ENCODE measurements at places on chromosomes 6 and 20. TPM values are rescaled to one million over a fixed set of nuclear protein-coding genes. Genes with fewer than 3 reads are reported as not detected.

DNA sequence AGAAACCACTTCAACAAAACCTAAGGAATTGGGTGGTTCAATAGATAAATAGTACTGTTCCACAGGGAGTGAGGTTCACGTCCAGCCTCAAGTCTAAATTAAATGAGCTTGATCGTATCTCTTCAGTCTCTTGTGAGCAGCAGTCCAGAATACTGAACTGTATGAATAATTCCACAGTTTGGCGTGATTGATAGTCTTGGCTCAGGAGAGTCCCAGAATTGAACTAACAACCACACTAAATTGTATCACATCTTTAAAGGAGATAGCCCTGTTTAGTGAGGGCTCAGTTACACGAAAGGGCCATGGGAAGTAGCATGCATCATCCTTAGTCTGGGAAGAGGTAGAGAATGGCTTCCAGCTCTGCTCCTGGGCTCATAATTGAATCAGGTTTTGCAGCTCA lies 224.6 kb downstream of the PACRG start:
- no peaks in the 10 kb centered on the region for H3K4me1 ChIP-seq
- no peaks in the 10 kb centered on the region for H3K36me3 ChIP-seq
- H3K27ac ChIP-seq, result no peak overlapping the region
- no peak for DNase-seq

GRCh38 chr20:31573555-31574321 lies 31.4 kb upstream of the ID1 start:
- H3K36me3 ChIP-seq, result peaks cover 2% of the 10 kb centered on the region
- DNase-seq, result no peak
- peak overlapping the region; percentile 68 for H3K4me3 ChIP-seq
- peaks cover 53% of the 10 kb centered on the region for H3K4me1 ChIP-seq

DNA sequence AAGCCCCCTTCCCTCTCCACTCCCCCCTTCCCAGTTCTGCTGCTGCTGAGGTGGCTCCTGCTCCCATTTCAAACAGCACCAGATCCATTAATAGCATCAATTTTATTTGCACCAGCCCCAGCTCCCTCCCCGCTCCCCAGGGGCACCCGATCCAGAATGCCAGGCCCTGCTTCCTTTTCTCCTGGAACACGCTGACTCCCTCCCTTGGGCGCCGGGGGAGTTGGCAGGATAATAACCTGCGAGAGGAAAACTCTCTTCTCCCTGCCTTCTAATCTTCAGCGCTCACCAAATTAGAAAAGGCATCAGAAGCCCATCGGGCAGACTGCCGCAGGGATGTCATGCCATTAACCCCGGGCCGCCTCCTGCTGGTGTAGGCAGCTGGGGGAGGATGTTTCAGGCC lies 77.8 kb downstream of the NCR2 start:
- H3K27ac ChIP-seq, result no peak overlapping the region
- peaks cover 32% of the 10 kb centered on the region for H3K4me1 ChIP-seq
- DNase-seq, result no peak
- H3K36me3 ChIP-seq, result no peaks in the 10 kb centered on the region
- H3K4me3 ChIP-seq, result no peak overlapping the region

DNA sequence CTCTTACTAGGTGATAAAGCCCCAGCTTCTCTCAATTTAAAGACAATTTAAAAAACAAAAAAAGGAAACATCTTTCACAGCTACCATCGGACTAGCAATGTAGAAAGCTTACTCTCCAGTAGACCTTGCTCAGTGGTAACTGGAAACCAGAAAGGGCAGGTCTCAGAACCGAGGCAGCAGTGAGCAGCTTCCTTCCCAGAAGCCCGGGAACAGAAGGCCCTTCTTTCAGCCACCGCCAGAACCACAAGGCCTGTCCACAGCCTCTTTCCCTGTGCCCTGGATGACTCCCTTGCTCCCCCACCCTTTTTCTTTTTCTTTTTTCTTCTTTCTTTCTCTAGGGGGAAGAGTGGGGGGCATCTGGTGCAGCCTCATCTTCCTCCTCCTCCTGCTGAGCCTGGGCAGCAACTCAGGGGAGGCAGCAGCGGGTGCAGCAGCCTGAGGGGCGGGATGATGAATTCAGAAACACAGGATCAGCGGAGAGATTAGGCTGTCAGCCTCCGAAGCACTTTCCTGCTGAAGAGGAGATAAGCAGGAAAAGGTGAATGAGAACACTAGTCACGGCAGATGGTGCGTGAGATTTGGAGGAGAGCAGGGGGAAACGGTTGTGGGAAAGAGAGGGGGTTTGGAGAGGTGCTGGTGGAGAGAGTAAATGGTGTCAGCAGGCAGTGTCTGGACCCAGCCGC lies 158.5 kb downstream of the ID4 start:
- H3K36me3 ChIP-seq, result no peaks in the 10 kb centered on the region
- peaks cover 41% of the 10 kb centered on the region for H3K27me3 ChIP-seq
- no peak for DNase-seq
- H3K27ac ChIP-seq, result no peak overlapping the region

DNA sequence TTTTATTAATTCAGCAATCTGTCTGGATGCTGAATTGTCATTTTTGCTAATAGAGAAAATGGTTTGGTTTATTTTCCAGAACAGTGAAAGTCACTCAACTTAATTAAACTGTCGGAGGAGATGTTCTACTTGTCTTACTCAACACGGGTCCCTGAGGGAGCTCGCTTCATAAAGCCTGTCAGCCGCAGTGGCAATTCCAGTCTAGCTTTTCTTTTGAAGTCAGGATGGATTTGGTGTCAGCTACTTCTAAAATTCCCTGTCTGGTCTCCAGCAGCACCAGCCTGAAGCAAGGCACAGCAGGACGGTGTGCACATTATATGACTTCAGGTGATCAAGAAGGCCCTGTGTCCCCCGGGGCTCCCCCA lies 261.5 kb downstream of the SLC24A3 start:
- H3K4me3 ChIP-seq, result no peak overlapping the region
- H3K27ac ChIP-seq, result no peak overlapping the region
- no peaks in the 10 kb centered on the region for H3K36me3 ChIP-seq

DNA sequence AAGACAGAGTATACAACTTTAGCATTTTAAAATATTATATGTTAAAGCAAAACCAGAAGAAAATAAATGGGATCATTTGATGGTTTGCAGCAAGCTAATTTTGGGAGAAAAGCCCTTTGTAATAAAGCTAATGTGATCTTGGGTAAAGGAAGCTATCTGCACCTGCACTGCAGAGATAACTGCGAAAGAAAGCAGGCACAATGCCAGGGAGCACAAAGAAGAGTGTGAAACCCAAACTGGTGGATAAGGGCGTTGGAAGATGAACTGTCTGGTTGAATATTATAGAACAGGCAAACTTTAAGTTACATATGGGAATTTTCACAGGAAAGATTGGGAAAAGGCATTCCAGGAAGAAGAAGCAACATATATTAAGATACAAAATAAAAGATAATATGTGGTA lies 179.2 kb upstream of the KHDRBS2 start:
- no peak for DNase-seq
- H3K27ac ChIP-seq, result no peak overlapping the region
- H3K27me3 ChIP-seq, result no peaks in the 10 kb centered on the region
- H3K4me3 ChIP-seq, result no peak overlapping the region

GRCh38 chr20:25191689-25192088 lies 3.8 kb upstream of the ENTPD6 start:
- H3K27me3 ChIP-seq, result peaks cover 4% of the 10 kb centered on the region
- H3K36me3 ChIP-seq, result no peaks in the 10 kb centered on the region
- H3K4me3 ChIP-seq, result no peak overlapping the region

- peaks cover 72% of the 10 kb centered on the region for H3K4me1 ChIP-seq
- peak; percentile 70 for DNase-seq
- H3K27me3 ChIP-seq, result no peaks in the 10 kb centered on the region
- peak overlapping the region; percentile 16 for H3K4me3 ChIP-seq
Observed at GRCh38 chr20:48538058-48538825, 289.6 kb downstream of the PREX1 start.

DNA sequence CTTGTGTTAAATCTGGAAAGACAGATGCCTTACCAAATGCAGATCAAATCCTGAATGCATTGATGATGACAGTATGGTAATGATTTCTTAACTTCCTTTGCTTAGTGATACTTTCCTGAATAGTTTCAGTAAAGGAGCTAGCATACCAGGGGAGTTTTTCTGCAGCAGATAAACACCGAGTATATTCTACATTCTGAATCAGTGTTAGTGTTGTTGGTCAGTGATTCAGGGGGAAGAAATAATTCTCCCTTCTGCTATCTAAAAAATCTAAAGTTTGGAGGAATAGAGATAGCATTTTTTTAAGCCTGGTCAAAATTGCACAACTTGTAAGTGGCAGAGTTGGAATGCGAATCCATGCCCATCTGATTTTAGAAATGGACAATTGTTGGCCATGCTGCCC lies 512.2 kb upstream of the MARCKS start:
- no peak for DNase-seq
- H3K4me3 ChIP-seq, result no peak overlapping the region
- peaks cover 14% of the 10 kb centered on the region for H3K4me1 ChIP-seq
- H3K27me3 ChIP-seq, result no peaks in the 10 kb centered on the region

The SLC12A5 gene
- 6.9 TPM for total RNA-seq

The ULBP3 gene
- total RNA-seq, result 4.3 TPM

The ADGRG6 gene
- 36.6 TPM for total RNA-seq

The PTPN1 gene
- total RNA-seq, result 27.7 TPM

The IBTK gene
- total RNA-seq, result 31.8 TPM

The KIZ gene
- total RNA-seq, result 21.7 TPM

The EFCAB8 gene
- total RNA-seq, result 0.51 TPM
